ENCODE measurements at places on chromosomes 11 and 22.

- peak; percentile 71 for DNase-seq
Observed at GRCh38 chr11:93895106-93895862, 44.9 kb upstream of the VSTM5 start.

DNA sequence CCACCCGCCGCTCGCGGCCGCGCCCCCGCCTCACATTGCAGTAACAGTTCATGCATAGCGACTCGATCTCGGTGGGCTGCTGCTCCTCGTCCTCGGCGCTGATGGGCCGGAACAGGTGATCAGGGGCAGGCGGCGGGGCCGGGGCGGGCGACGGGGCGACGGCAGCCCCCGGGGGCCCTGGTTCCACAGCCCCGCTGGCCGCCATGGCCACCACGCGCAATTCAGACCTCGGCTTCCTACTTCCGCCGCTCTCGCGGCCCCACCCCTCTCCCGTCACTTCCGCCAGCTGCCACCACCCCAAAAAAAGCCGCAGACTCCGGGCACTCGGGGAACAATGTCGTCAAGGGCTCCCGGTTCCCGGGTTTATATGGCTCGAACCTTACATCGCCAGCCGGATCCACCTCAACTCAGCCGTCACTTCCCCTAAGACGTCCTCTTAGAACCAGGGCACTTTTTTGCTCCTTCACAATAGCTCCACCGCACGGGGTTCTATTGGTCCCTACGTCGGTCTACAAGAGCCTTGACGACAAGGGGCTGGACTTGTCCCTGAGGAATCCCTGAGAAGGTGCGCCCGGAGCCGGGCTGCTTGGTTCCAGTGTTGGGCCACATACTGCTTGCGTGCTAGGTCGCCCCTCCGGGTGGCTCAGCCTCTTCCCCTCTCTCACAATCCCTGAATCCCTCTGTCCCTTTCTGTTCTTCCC is at the start of gene ZPR1:
Gene ZPR1, minus strand, starts transcription at position 238 of the 701 bp plus-strand sequence. Its CDS starts 33 bp downstream, at position 205.
- DNase-seq: peak; percentile 82

- no peak for DNase-seq
Observed at GRCh38 chr11:110720431-110721275, 8.4 kb upstream of the ARHGAP20 start.

- DNase-seq: no peak
Observed at GRCh38 chr11:124791626-124792341, 8.4 kb downstream of the MSANTD2 start.

DNA sequence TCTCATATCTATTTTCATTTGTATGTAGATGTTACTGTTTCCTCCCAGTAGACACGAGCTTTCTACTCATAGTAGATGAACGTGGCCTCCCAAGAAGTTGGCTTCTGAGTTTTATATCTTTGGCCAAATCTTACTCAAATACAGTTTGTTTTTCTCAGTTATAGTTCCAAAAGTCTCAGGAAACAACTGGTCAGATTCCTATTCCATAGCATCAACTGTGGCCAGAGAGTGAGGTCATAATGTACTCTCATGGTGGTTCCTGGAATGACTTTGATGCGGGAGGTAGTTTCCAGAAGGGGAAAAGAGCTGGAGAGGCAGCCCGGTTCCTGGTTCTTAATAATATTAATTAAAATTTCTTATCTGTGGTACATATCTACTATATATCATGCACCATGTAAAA is 77.3 kb downstream of the SLC17A6 start:
- no peak for DNase-seq

DNA sequence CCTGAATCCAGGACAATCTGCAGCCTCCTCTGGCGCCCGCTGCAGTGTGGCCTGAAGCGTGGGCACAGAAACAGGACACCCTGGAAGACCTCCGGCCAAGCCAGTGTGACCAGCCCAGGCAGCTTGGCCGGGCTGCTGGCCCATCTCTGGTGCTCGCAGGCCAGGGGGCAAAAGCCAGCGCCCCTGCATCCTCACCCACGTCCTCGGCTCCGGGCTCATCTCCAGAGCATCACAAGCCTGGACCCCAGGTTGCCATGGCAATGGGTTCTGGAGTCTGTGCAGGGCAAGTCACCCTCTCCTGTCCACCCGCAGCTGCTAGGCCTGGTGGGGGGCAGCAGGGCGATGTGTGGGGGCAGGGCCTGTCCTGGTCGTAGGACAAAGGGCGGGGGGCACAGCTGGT is 9.3 kb upstream of the PDGFB start:
- no peak for DNase-seq

DNA sequence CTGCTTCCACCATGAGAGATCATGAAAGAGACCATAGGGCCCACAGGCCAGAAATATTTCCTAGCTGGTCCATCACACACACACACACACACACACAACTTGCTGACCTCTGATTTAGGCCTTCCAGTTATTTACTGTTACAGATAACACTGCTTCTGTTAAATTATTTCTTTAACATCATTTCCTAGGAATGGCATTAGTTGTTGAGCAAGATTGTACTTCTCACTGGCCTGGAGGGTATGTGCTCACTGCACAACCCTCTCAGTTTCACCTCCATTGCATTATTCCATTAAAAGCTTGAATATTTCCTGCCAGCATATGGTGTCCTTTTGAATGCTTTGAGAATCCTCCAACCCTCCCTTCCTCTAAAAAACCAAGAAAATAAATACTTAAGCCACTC is 104.4 kb downstream of the MICAL2 start:
- DNase-seq: no peak

GRCh38 chr11:80635178-80635577 is 1194.3 kb upstream of the TENM4 start:
- no peak for DNase-seq

GRCh38 chr11:100556781-100557180 is 130.3 kb upstream of the ARHGAP42 start:
- DNase-seq: no peak

DNA sequence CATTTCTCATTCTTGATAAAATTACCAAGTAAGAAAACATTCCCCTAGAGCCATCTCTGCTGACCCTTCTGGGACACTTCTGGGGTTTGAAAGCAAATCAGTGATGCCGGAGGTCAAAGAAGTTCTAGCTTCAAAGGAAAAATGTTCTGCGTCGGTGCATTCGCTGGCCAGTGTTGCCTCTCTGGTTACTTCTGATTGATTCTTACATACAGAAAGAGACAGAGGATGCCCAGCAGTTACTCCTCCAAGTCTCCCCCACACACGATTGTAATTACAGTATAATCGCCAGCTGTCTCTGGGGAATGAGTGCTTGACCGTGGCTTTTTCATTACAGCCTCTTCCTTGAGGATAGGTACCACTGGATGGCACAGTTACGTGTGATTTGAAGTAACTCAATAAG is 150.9 kb downstream of the SNX19 start:
- DNase-seq: no peak

DNA sequence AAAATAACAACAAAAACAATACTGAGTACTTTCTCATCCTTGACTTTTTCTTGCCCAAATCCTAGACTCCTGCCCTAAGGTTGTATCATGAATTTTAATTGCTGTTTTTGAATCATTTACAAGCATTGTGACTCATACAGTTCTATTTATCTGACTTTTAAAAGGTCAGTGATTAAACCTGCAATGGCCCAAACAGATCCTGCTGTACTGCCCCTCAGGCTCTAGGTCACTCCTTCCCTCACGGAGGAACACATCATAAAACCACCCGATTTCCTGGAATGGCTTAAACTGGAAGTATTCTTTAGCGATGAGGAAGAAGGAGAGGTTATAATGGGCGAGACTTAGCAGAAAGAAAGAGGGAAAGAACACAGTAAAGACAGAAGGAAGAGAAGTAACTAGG is 12.3 kb downstream of the ARFGAP3 start:
- DNase-seq: no peak

GRCh38 chr11:27029966-27030365 is 10.6 kb upstream of the BBOX1 start:
- no peak for DNase-seq

GRCh38 chr22:28548406-28548805 is 131.2 kb downstream of the TTC28 start:
- no peak for DNase-seq

DNA sequence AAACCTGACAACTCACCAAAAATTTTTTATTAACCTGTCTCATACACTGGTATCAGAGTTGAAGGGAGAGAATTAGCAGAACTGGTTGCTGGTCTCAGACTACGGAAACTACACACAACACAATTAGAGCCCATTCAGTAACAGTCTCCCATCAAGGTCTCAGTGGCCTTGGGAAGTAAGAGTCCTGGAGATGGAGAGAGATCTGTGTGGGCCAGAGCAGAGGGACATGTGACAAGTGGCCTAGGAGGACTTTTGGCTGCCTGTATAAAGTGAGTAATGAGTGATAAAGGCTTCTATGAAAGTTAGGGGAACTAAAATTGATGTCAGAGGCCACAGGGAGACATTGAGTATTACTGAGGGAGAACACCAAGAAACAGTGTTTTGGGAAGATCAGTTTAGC is 58.9 kb downstream of the PARVA start:
- DNase-seq: no peak

GRCh38 chr11:118132385-118133151 is 20.1 kb downstream of the SCN4B start:
- DNase-seq: no peak

DNA sequence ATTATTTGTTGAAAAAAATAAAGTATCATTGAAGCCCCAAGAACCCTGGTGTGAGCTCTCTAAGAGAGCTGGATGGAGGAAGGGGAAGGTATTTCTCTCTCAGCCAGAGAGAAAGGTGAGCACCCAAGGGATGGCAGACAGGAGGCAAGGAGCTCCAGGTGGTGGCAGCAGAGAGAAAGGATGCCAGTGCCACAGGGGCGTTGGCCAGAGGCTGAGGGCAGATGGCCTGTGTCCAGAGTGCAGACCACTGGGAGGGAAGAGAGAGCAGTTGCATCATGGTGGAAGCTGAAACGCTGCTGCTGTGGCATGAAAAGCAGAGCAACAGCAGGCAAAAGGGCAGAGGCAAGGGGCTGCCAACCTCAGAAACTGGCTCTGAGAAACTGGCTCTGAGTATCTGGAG is 8.5 kb downstream of the SPON1 start:
- peak; percentile 39 for DNase-seq

DNA sequence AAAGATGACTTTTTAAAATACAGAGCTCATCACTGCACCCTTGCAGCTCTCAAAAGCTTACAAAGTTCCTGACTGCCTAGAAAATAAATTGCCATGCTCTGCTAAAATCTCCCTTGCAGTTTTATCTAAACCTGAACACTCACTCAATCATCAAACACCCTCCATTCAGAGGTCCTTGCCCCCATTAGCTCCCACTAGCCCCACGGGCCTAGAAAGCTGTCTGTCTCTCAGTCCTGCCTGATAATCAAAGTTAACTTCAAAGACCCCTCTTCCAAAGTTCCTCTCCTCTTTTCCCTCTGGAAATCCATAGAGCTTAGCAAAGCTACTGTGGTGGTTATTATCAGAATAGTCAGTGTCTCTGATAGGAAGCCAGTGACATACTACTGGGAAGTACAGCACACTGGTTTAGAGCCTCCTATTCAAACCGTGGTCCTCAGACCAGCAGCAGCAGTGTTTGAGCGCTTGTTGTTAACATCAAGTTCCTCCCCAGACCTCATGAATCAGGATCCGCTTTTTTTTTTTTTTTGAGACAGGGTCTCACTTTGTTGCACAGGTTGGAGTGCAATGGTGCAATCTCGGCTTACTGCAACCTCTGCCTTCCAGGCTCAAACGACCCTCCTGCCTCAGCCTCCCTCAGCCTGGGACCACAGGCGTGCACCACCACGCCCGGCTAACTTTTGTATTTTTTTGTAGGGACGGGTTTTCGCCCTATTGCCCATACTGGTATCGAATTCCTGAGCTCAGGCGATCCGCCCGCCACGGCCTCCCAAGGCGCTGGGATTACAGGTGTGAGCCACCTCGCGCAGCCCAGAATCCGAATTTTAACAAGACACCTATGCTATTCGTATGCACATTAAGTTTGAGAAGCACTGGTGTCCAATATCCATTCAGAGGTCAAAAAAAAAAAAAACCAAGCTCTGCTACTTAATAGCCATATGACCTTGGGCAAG is 1.2 kb downstream of the NDUFC2 start:
- DNase-seq: no peak

- no peak for DNase-seq
Observed at GRCh38 chr11:120073196-120073595, 64.7 kb downstream of the TRIM29 start.

- peak; percentile 88 for DNase-seq
Observed at GRCh38 chr11:7577291-7578190, 63.7 kb downstream of the PPFIBP2 start.

DNA sequence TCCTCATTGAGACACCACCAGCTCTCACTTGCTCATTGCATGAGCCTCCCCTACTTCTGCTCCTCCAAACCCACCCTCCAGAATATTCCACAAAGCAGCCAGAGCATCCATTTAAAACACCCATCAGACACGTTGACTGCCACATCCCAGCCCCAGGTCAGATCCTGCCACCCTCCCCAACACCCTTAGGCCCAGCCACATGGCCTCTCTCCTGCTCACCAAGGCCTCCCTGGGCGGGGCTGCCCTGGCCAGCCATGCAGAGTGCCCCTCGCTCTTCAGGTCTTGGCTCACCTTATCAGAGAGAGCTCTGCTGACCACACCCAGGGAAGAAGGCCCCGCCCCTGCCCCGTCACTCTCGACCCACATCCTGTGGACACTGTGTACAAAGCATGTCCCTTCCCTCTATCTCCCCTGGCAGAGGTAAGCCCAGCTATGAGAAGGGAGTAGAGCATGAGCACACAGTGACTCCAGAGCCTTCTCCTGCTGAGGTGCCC is 106.8 kb downstream of the MICAL3 start:
- no peak for DNase-seq

GRCh38 chr11:105937331-105937730 is 84.7 kb downstream of the MSANTD4 start:
- DNase-seq: no peak

GRCh38 chr11:13262096-13262495 is 15.5 kb upstream of the BMAL1 start:
- DNase-seq: no peak
